A172 (cell line): ENCODE measurements at places on chromosomes 13 and 19.

DNA sequence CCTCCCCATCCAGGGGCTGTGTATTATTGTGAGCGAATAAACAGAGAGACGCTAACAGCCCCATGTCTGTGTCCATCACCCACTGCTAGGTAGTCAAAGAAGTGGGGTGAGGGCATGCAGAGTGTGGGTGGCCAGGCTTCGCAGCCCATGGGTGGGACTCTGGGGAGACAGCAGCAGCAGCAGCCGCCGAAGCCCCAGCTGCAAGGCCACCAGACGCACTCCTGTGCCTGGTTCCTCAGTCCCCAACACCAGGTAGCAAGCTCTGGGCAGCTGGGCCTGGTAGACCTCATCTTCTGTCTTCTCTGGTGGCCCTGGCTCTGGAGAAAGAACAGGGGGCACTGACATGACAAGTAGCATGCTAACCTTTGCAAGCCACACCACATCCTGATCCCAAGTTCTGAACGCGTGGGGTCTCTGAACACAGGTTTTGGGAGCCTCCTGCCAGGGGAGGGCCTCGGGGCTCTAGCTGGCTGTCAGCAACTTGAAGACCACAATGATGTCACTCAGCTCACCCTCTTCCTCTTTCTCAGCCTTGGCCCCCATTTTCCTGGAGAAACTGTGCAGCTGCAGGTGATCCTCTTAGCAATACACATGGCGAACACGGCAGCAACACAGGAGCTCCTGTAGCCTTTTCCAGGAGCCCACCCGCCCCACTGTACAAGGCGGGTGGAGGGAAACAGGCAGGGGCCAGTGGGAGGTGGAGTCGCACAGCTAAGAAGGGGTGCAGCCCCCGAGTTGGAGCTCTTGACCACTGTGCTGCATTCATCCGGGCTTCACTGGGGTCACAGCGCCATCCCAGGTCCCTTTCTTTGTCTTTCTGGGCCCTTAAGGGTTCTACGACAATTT, 5.8 kb downstream of the FUZ start:
- DNase-seq = no peak

- DNase-seq = no peak
These were observed 383 bp downstream of the ZNF581 start for GRCh38 chr19:55643887-55644176.

DNA sequence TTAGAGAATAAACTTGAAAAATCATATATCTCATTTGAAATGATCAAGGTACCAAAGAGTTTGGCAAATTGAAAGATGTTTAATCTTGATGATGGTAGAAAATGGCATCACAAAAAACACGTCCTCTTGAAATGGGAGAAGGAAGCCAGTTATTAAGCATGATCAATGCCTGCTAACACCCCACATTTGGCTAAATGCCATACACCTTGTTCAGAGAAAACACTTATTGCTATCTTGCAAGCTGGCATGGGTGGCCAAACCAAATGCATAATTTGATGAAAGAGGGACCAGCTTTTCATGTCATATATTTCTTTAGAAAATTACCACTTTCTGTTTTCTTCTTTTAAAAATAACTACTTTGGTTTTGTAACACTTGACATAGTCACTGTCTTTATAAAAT, 141.3 kb downstream of the ZAR1L start:
- no peak for DNase-seq

GRCh38 chr13:30607908-30608307, 9.8 kb upstream of the USPL1 start:
- no peak for DNase-seq

GRCh38 chr19:13398182-13398581, 108.1 kb downstream of the CACNA1A start:
- DNase-seq = no peak

DNA sequence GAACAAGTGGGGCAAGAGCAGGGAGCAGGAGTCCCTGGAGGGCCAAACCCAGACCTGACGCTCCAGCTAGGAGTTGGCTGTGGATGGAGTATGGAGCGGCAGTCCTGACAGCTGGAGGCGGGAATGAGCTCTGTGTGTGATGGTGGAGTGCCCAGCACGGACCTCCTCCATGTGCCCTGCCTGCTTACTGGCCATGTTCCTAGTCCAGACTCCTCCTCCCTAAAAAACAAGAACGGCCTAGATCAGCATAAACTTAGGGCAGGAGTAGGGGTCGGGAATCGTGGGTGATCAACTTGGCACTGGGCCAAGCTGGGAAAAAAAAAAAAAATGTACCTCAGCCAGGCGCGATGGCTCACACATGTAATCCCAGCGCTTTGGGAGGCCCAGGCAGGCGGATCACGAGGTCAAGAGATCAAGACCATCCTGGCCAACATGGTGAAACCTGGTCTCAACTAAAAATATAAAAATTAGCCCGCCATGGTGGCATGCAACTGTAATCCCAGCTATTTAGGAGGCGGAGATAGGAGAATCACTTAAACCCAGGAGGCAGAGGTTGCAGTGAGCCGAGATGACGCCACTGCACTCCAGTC, 29.5 kb downstream of the LTBP4 start:
- no peak for DNase-seq

DNA sequence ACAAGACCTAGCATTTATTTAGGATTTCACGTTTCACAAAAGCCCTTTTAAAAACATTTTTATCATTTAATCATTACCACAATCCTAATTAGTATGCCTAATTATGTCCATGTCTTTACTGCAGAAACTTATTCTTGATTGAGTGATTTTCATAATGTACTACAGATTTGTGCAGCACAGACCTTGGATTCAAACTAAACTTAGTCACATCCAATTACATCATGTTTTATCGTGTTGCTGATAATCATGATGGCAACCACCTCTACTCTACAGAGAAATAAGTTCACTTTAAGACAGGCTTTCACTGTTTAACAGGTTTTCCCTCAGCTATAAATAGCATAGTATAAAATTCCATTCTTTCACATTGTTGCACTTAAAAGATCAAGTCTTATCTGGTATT, 240.9 kb upstream of the RFC3 start:
- no peak for DNase-seq

GRCh38 chr19:58361900-58362271, 665 bp downstream of the ZNF497 start:
- DNase-seq = no peak

GRCh38 chr13:80945328-80945727, 604.4 kb upstream of the SPRY2 start:
- no peak for DNase-seq

- peak; percentile 33 for DNase-seq
These were observed 59.8 kb upstream of the MEDAG start for GRCh38 chr13:30846311-30846710.

DNA sequence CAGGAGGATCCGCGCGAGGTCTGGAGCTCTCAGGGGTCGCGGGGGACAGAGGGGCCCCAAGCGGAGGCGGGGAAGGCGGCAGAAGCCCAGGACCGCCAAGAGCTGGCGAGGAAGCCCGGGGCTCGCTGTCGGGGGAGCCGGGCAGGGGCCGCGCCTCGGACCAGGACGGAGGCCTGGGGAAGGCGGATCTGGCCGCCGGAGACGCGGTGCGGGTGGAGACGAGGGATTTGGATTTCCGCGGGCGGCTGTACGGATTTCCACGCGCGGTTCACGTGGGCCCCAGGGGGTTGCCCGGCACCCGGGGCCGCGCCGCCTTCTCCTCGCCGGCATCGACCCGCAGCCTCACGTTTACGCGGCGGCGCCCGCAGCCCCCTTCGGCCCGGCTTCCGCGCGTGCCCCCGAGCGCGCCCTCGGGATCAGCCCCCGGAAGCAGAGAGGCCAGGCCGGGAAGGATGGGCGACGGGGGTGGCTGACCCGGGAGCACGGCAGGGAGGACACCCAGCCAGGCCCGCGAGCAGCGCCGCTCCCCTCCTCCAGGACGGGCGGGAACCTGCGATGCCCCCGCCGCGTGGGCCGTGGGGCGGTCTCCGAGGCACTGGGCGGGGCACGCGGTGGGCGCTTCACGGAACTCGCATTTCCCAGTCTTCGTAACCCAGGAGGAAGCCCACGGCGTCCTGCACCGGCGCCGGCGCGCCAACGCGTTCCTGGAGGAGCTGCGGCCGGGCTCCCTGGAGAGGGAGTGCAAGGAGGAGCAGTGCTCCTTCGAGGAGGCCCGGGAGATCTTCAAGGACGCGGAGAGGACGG, 4.7 kb downstream of the F7 start:
- no peak for DNase-seq

DNA sequence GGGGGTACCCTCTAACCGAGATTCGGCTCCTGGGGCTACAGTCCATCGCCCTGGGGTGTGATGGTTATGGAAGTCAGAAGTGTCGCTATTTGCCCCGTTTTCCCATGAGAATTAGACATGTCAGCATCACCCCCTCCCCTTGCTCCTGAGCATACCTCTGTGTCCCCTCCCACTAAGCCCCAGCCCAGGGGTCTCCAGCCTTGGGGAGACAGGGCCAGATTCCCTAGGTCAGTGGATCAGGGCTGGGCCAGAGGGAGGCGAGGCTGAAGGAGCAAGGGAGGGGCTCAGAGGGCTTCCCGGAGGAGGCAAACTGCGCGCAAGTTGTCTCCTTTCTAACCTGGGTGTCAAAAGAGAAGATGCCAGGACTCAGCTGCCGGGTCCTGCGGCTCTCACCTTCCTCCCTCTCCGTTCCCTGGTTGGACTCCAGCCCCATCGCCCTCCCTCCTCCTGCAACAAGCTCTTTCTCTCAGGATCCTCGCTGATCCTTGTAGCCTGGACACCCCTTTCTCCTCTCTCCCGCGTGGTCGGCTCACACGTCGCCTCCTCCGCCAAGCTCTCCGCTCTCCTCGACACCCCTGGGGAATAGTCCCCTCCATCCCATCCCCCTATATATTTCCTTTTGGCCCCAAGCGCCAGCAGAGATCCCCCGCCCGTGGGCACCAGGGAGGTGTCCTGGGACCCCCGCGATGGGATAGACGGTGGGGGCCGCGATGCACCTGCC, 459 bp upstream of the TMEM59L start:
- DNase-seq = no peak
